MM.1S (cell line): ENCODE measurements at places on chromosomes 5 and 9.
A peak's percentile ranks its signal among the peaks of the same experiment; 100 is the strongest.

- no peaks in the 10 kb centered on the region for H3K4me1 ChIP-seq
- no peak overlapping the region for H3K27ac ChIP-seq
- H3K4me3 ChIP-seq: no peak overlapping the region
- peaks cover 5% of the 10 kb centered on the region; the same call in 1 of the 2 replicates for H3K36me3 ChIP-seq
Observed at GRCh38 chr5:172048539-172049101, 42.2 kb upstream of the FBXW11 start.

- DNase-seq: peak; percentile 30
- no peak overlapping the region for H3K4me3 ChIP-seq
- H3K27me3 ChIP-seq: no peaks in the 10 kb centered on the region
- H3K4me1 ChIP-seq: no peaks in the 10 kb centered on the region
- H3K27ac ChIP-seq: no peak overlapping the region
Observed at GRCh38 chr5:60382716-60383115, 317.2 kb downstream of the DEPDC1B start.

- no peaks in the 10 kb centered on the region for H3K4me1 ChIP-seq
- H3K36me3 ChIP-seq: no peaks in the 10 kb centered on the region
- H3K4me3 ChIP-seq: no peak overlapping the region
- no peaks in the 10 kb centered on the region for H3K27me3 ChIP-seq
- DNase-seq: no peak
- H3K27ac ChIP-seq: no peak overlapping the region
Observed at GRCh38 chr5:137101544-137101943, 397.6 kb downstream of the SPOCK1 start.

DNA sequence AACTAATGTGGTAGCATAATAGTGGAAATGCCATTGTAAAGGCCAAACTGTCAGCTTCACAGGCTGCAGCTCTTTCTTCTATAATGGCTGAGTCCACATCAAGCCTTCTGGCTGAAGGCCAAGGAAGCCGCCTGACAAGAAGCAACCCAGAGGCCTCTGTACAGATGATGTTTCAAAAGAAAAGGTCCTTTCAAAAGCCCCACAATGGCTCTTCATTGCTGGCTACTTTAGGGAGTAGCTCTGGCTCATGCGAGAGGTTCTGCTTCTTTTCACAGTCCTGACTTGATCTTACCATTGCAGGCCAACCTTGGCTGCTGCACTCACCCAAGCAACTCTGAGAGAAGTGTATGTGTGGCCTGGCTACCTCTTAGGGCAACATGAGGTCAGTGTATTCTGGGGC, 54.5 kb upstream of the EQTN start:
- no peaks in the 10 kb centered on the region for H3K36me3 ChIP-seq
- no peak overlapping the region for H3K27ac ChIP-seq
- no peak overlapping the region for H3K4me3 ChIP-seq
- H3K27me3 ChIP-seq: no peaks in the 10 kb centered on the region
- no peak for DNase-seq

DNA sequence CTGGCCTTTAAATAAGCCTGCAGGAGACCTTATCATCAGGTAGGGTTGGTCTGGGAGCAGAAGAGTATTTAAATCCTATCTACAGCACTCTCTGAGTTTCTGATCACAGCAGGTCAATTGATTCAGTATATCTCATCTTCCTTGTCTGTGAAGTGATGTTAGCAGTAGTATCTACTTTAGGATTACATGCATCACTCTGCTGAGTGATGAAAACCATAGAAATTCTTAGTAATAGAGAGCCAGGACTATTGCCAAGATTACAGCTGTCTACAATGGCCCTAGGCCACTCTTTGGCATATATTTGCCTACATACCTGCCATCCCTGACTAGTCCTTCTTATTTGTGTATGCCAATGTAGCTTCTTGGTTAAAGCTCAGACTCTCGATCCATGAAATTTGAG, 183.8 kb downstream of the ASTN2 start:
- no peak overlapping the region for H3K4me3 ChIP-seq
- H3K27ac ChIP-seq: no peak overlapping the region
- DNase-seq: no peak
- H3K36me3 ChIP-seq: no peaks in the 10 kb centered on the region

- no peak overlapping the region for H3K4me3 ChIP-seq
- no peak overlapping the region for H3K27ac ChIP-seq
- no peak for DNase-seq
- no peaks in the 10 kb centered on the region for H3K4me1 ChIP-seq
- H3K27me3 ChIP-seq: no peaks in the 10 kb centered on the region
Observed at GRCh38 chr5:56406221-56406620, 173.1 kb upstream of the ANKRD55 start.

DNA sequence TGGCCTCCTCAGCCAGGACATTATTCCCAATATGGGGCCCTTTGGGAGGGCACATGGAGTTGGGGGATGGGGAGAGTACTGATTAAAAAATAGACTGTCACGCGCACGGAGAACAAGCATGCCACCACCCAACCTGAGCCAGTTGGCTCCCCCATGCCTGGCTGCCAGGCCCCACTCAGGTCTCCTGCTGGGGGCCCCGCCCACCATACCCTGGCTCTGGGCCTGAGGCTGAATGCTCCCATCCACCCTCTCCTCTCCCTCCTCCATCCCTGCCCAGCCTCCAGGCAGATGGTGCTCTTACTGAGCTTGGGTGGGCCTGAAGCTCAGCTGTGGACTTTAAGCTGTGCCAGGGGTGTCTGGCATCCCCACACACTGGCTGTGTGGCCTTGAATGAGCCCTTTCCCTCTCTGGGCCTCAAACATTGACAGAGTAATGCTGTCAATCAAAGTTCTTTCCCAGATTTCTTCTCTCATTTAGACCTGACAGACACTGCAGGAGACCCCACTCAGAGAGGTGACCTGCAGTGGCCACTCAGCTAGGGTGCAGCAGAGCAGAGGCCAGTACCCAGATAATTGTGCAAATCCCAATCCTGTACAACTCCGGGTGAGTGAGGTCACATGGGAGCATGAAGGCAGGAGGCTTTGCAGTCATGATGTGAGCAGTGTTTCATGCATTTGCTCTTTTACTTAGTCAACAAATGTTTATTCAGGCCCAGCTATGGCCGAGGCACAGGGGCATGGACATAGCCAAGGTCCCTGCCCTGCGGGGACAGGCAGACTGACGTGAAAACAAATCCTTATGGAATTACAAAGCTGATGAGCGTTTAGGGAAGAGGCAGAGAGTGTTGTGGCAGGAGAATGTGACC, 9.8 kb upstream of the SYNPO start:
- no peaks in the 10 kb centered on the region for H3K36me3 ChIP-seq
- no peak overlapping the region for H3K27ac ChIP-seq
- no peak for DNase-seq
- H3K27me3 ChIP-seq: no peaks in the 10 kb centered on the region; the same call in 1 of the 2 replicates
- no peaks in the 10 kb centered on the region for H3K4me1 ChIP-seq

DNA sequence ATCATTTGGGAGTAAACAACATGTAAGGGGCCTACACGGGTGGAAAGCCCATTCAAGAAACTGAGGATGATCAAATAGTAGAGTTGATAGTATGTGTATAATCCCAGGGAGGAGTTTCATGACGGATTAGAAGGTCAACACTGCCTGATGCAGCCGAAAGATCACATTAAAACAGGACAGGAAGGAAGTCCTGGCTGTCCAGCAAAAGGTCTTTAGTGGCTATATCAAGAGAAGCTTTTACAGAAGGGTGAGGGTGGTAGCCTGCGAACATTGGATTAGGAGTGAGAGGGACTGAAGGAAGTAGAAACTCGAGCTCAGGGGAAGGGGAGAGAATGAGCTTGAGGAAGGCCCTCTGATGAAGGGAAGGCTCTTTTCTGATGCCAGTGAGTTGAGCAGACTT, 36.0 kb downstream of the DOCK8 start:
- no peaks in the 10 kb centered on the region for H3K4me1 ChIP-seq
- DNase-seq: no peak
- no peak overlapping the region for H3K4me3 ChIP-seq
- H3K36me3 ChIP-seq: no peaks in the 10 kb centered on the region
- H3K27me3 ChIP-seq: no peaks in the 10 kb centered on the region

DNA sequence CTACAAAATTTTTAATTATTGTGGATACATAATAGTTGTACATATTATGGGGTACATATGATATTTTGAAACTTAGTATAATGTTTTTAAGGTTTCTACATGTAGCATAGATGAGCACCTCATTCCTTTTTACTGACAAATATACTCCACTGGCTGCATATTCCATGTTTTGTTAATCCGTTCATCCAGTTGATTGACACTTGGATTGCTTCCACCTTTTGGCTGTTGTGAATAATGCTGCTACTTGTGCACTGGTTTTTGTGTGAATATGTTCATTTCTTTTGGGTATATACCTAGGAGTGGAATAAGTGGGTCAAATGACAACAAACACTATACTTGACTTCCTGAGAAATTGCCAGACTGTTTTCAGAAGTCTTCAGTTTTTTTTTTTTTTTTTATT, 2.8 kb upstream of the ENTREP1 start:
- no peak overlapping the region for H3K4me3 ChIP-seq
- DNase-seq: no peak
- no peaks in the 10 kb centered on the region; the same call in 1 of the 2 replicates for H3K27me3 ChIP-seq
- H3K36me3 ChIP-seq: no peaks in the 10 kb centered on the region
- no peak overlapping the region for H3K27ac ChIP-seq

- DNase-seq: no peak
- no peaks in the 10 kb centered on the region for H3K27me3 ChIP-seq
- no peaks in the 10 kb centered on the region for H3K36me3 ChIP-seq
- no peaks in the 10 kb centered on the region for H3K4me1 ChIP-seq
- no peak overlapping the region for H3K27ac ChIP-seq
Observed at GRCh38 chr9:6876195-6876894, 118.6 kb downstream of the KDM4C start.

- DNase-seq: no peak
- H3K4me1 ChIP-seq: no peaks in the 10 kb centered on the region
- no peaks in the 10 kb centered on the region for H3K27me3 ChIP-seq
- no peaks in the 10 kb centered on the region for H3K36me3 ChIP-seq
- no peak overlapping the region for H3K4me3 ChIP-seq
Observed at GRCh38 chr9:125484350-125485282, 222.4 kb downstream of the MAPKAP1 start.
